ENCODE measurements at places on chromosomes 2 and 18.

DNA sequence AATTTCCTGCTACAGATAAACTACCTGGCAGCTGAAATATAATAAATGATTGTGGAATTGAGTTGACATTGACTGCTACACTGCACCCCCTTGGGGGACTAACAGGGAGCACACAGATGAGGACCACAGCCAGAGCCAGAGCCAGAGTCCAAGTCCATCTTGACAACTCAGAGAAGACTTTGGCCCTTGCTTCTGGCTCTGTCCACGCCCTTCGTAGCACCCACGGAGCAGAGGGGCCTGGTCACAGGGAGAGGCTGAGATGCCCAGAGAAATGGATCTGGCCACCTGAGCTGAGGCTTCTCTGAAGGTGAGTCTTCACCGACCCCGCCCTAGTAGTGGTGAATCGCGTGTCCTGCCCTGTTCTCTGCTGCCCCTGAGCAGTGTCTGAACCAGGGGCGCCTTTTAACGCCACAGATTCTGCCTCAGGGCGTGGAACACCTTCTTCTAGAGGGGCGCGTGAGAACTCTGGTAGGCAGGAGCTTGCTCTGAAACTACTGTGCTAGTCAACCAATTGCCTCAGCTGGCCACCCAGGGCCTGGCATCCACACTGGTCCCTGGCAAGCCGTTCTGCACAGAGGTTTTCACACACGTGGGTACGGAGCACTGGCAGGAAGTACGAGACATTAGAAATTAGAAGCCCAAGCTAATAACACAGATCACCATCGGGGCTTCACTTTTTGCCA lies 35.7 kb upstream of the MAT2A start:
- no peak for DNase-seq

GRCh38 chr2:170680172-170680941 lies 34.8 kb upstream of the SP5 start:
- DNase-seq: no peak

DNA sequence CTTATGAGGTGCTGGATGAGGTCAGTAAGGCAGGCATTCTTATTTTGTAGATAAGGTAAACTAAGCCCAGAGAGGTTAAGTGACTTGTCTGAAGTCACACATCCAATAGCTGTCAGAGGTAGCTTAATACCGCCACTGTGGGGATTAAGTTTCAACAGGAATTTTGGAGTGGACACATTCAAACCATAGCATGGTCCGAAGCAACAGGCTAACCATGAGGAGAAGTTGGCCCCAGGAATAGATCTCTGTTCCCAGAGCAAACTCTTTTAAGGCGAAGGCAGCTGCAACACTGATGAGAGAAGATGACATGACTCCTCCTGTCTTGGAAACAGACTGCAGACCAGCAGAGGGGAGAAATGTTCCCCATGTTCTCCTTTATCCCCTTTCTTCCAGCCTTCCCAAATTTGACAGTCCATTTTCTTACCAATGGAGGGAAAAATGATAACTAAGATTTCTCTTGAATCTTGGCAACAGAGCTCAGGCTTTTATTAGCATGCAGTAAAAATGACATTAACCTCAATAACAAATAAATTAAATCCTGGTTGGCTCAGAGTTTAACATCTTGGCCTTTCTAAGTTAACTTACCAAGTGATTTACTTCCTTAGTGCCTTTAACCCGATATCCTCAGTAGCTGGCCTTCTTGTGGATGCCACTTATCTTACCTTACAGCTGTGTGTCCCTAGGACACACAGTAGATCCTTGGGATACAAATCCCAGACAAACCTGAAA lies 67.9 kb upstream of the STPG4 start:
- DNase-seq: no peak

DNA sequence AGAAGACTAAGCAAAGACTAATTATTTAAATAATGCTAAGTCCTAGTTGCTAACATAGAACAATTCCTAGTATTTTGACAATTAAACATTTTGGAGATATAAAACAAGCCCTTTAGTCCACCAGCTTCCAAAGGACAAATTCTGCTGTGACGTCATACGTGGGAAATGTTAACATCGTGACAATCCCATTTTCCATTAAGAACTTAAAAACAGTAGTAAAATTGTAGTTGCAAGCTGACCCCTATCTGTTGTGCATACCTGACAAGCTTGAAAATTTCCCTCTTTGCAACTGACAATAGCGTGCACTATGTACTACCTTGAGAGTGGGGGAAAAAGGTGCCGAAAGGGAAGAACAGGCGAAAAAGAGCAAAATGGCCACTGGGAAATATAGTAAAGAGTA lies 279.8 kb downstream of the ZNF521 start:
- DNase-seq: no peak

DNA sequence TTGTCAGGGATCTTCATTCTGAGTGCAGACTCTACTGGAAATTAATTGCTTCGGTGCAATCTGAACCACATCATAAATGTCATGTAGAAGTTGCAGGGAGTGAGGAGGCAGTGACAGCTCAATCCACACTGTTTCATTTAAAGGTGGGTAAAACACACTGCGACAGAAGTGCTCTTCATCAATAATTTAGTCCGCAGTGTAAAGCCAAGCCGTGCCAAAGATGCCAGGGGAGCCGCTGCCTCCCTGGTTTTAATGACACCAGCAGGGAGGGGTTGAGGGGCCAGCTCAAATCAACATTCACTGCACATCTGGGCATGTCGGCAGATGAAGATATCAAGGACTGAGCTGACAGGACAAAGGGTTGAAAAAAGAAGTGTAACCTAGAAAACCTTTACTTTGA lies 305.7 kb upstream of the VRK2 start:
- no peak for DNase-seq

GRCh38 chr2:70939001-70939838 lies 3.5 kb downstream of the ATP6V1B1 start:
- no peak for DNase-seq

GRCh38 chr2:168340931-168341330 lies 93.5 kb upstream of the STK39 start:
- DNase-seq: no peak

DNA sequence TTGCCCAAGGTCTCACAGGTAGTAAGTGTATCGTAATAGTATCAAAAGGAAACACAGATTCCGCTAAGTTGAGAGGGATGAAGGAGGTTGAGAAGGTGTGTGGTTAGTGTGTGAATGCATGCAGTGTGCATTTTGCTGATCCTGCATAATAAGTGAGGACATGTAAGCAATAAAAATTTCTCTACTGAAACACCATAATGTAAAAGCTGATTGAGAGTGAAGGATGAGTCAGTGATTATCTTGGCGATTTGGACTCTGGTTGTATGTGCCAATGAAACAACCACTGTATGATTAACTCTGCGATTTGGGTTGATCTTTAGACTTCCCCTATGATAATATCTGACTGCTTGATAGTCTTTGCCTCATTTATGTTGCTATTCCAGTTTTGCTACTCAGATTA lies 16.7 kb upstream of the ADGRF3 start:
- no peak for DNase-seq

DNA sequence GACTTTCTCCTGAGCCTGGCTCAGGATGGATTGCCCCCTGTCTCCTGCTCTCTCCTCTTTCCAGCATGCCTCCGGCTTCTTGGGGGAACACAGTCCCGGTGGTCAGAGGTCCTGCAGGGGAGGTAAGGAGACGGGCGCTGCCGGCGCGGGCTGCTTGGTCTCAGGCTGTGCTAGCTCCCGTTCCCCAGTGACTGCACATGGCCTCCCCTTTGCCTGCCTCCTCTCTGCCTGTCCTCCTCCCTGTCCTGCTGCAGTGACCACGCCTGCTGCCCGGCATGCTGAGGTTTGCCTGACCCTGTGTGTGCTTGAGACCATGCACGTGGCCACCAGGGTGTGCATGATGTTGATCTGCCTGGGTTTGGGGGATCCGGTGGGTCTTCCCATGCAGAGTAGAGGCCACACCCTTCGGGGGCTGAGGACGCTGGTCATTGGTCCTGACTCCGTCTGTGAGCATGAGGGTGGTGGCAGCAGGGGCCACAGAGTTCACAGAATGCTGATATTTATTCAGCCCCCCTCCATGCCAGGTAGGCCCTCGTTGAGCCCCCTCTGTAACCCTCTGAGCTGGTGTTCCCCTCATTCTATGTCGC lies 42.9 kb upstream of the MCFD2 start:
- DNase-seq: no peak

Measured in HuH-7.5 (cell line).